Karpas-422 (cell line): ENCODE measurements at places on chromosomes 6 and 20.

GRCh38 chr6:33172688-33173534 is 19.4 kb downstream of the COL11A2 start:
- peak; percentile 67 for DNase-seq
- no peak overlapping the region for H3K4me3 ChIP-seq
- H3K27ac ChIP-seq = no peak overlapping the region
- no peaks in the 10 kb centered on the region for H3K36me3 ChIP-seq
- H3K27me3 ChIP-seq = no peaks in the 10 kb centered on the region

GRCh38 chr6:74549746-74550145 is 656.1 kb downstream of the COL12A1 start:
- no peaks in the 10 kb centered on the region for H3K27me3 ChIP-seq
- no peaks in the 10 kb centered on the region for H3K36me3 ChIP-seq
- H3K4me1 ChIP-seq = no peaks in the 10 kb centered on the region
- DNase-seq = no peak
- no peak overlapping the region for H3K27ac ChIP-seq

DNA sequence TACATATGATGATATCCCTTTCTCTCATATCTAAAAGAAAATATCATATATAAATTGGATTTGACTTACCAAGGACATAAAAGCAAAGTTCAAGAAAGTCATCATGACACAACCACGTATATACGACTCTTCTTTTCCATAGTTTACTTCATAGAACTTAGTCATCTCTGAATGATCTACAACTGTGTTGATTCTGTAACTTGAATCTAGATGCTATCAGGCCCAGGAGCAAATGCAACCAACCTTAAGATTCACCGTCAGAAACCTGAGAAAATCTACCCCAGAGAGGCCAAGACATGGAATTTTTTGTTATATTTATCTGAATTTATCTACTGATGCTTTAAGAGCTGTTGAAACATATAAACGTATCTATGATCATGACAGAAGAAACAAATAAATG is 165.6 kb downstream of the PDE10A start:
- H3K4me1 ChIP-seq = peaks cover 14% of the 10 kb centered on the region
- no peaks in the 10 kb centered on the region for H3K27me3 ChIP-seq
- no peak for DNase-seq
- no peak overlapping the region for H3K27ac ChIP-seq
- H3K4me3 ChIP-seq = no peak overlapping the region

DNA sequence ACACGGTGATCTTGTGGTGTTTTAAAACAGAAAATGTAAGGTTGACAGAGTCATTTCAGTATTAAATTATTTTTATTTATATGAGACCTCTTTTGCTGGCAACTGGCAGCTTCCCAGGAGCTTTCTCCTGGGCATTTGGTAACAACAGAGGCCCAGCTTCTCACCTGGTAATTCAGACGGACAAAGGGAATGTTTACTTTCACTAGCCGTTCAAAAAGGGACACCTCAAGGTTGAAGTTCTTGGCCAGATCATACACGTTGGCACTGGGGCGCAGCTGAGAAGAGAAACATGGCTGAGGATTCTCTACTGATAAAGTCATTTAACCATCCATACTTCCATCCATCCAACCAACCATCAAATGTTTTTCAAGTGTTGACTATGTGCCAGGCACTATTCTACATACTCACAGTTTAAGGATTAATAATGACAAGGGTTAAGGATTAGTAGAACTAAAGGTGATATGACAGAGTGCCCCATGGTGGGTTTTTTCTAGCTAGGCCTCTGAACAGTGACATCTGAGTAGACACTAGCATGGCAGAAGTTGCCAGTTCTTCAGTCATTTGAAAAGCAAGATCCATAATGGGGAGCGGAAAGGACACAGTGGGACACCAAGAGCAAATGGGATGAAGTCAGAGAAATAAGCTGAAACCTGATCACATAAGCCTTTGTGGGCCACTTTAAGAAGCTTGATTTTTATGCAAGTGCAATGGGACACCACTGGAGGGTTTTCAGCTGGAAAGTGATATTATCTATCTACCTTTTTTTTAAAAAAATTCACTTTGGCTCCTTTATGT is 25.1 kb downstream of the ZNFX1 start:
- H3K27me3 ChIP-seq = no peaks in the 10 kb centered on the region
- DNase-seq = no peak
- H3K36me3 ChIP-seq = peaks cover 42% of the 10 kb centered on the region
- H3K27ac ChIP-seq = no peak overlapping the region
- no peaks in the 10 kb centered on the region for H3K4me1 ChIP-seq

DNA sequence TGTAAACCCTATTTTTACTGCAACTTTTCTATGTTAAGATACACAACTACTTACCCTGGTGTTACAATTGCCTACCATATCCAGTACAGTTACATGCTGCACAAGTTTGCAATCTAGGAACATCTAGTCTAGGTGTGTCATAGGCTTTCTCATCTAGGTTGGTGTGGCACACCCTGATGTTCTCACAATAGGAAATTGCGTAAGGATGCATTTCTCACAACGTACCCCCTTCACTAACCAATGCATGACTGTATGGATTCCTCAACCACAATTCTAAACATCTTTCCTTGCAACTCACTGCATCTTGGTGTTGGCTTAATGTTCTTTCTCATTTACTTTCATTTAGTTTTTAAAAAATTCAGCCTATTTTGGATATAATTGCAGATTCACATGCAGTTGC is 31.6 kb downstream of the GJA10 start:
- no peak for DNase-seq
- no peak overlapping the region for H3K27ac ChIP-seq
- H3K27me3 ChIP-seq = no peaks in the 10 kb centered on the region
- H3K4me1 ChIP-seq = peaks cover 5% of the 10 kb centered on the region
- no peaks in the 10 kb centered on the region for H3K36me3 ChIP-seq
